Mucosa of descending colon (tissue), 3 donors: ENCODE measurements at places on chromosomes 7 and 10.

DNA sequence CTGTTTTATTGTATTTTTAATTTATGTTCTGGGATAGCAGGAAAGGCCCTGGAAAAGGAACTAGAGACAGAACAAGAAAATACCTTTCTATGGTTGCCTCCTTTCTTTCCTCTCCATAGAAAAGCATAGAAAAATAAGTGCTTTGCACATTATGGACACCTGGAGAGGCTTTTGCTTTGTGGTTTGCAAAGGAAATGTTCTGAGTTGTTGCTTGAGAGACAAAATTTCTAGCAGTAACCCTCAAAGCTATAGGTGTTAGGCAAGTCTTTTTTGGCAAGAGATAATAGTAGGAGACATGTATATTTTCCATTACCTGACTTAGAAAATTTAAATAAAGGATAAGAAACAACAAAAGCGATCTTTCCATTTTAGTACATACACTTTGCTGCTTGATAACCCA lies 378.6 kb upstream of the PRKCQ start:
- no peak for DNase-seq

DNA sequence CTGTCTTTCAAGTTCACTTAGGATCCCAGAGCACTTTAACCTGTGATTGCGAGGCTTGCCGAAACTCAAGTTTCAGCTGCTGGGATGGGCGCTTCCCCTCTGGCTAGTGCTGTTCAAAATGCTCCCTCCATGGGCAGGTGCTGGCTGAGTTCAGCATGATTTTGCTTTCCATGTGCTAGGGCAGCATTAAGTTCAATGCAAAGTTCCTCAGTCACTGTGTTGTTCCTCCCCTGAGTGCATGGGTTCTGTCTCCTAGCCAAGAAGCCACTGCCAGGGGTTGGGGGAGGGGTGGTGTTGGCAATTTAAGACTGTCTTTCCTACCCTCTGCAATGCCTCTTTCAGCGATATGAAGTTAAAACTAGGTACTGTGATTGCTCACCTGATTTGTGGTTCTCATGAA lies 56.5 kb upstream of the HELLS start:
- no peak for DNase-seq

DNA sequence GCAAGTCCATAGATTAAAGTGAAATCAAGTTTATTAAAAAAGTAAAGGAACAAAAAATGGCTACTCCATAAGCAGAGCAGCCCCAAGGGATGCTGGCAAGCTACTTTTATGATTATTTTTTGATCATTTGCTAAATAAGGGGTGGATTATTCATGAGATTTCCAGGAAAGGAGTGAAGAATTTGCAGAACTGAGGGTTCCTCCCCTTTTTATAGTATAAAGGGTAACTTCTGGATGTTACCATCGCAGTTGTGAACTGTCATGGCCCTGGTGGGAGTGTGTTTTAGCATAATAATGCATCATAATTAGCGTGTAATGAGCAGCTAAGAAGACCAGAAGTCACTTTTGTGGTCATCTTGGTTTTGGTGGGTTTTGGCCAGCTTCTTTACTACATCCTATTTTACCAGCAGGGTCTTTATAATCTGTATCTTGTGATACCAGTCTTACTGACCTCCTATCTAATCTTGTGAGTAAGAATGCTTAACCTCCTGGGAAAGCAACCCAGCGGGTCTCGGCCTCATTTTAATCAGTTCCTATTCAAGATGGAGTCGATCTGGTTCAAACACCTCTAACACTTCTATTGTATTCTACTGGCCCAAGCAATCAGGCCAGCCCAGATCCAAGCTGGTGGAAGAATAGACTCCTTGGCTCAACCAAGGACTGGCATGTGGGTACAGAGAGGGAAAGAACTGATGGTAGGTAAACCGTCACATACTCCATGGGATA lies 87.9 kb upstream of the NPSR1 start:
- DNase-seq, result no peak

- no peak for DNase-seq
Measured at GRCh38 chr7:1539181-1539881, 8.8 kb downstream of the MAFK start.

- no peak for DNase-seq
Measured at GRCh38 chr10:32331606-32332005, 15.4 kb downstream of the EPC1 start.

GRCh38 chr10:25682203-25682851 lies 251.7 kb upstream of the MYO3A start:
- DNase-seq, result no peak

DNA sequence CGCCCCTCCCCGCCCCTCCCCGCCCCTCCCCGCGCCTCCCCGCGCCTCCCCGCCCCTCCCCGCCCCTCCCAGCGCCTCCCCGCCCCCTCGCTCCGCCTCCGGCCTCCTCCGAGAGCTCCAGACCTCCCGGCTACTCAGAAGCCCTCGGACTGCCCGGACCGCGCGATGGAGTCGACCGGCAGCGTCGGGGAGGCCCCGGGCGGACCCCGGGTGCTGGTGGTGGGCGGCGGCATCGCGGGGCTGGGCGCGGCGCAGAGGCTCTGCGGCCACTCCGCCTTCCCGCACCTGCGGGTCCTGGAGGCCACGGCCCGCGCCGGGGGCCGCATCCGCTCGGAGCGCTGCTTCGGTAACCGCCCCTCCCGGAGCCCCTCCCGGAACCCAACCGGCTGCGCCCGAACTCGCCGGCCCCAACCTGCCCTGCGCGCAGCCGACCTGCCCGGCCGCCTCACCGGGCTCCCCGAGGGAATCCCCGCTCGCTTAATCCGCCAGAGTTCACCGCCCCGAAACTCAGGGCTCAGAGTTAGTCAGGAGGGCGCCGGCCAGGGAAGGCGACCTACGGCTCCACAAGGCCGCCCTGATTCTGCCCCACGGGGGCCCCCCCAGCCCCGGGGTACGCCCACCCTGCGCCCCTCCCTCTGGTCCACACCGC lies at the start of gene PAOX:
PAOX (plus strand) TSS at position 111 of the 649 bp plus-strand sequence; CDS start at position 166, 55 bp downstream.
- peak; percentile 82 for DNase-seq

GRCh38 chr7:11026452-11027359 lies 53.0 kb downstream of the PHF14 start:
- DNase-seq, result no peak

GRCh38 chr7:96084881-96085553 lies 236.9 kb downstream of the SLC25A13 start:
- no peak for DNase-seq

DNA sequence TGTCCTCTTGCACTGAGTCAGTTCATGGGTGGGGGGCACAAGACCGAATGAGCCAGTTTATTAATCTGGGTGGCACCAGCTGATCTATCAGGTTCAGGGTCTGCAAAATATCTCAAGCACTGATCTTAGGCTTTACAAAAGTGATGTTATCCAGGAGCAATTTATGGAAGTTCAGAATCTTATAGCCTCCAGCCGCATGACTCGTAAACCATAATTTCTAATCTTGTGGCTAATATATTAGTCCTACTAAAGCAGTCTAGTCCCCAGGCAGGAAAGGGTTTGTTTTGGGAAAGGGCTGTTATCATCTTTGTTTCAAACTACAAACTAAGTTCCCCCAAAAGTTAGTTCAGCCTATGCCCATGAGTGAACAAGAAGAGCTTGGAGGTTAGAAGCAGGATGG lies 33.9 kb downstream of the AKR1C8 start:
- DNase-seq, result no peak

- no peak for DNase-seq
Measured at GRCh38 chr7:30112103-30112713, 22.6 kb upstream of the MTURN start.

DNA sequence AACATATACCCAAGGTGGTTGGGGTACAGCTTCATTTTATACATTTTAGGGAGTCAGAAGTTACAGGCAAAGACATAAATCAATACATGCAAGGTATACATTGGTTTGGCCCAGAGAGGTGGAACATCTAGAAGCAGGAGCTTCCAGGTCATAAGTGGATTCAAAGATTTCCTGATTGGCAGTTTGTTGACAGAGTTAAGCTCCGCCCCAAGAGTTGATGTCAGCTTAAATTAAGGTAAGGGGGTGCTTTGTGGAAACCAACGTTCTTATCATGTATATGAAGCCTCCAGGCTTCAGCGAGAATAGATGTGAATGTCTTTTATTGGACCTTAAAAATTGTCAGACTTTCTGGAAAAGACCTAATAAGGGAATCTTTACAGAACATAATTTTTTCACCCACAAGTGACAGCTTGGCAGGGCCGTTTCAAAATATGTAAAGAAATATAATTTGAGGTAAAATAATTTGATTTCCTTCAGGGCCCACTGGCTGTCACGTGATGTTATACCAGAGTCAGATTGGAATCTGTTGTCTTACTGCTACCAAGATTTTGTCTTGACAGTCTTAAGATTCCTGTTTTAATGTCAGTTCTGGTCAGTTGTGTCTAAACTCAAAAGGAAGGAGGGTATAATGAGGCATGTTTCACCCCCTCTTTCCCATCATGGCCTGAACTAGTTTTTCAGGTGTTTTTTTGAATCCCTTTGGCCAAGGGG lies 6.3 kb upstream of the PANK1 start:
- no peak for DNase-seq
